Stimulated activated CD4-positive, alpha-beta T cell treated with anti-CD3 and anti-CD28 coated beads, Interleukin-12 subunit alpha, Interleukin-12 subunit beta, amount 100 ng/mL, for 24 hours (primary cell): ENCODE measurements at places on chromosomes 4 and X.

DNA sequence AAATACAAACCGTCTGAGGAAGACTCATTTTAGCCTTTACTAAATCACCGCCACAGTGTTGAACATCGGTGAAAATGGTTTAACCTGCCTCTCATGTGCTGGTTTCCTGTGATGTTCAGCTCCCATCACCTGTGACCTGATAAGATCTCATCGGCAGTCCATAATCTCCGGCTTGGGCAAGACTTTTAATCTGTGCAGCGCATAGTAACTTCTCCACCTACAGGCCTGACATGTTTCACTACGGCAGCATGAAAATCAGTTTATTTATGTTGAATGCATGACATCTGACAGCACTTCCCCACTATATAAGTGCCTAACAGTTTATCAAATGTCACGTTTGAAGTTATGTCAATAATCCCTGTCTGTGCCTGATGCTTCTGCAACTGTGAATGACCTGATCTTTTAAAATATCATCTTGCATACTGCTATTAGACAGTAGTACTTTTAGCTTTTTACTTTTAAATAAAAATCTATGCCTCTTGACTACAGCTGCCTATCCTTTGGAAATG lies 1919.8 kb upstream of the AGA start:
- no peak for DNase-seq

DNA sequence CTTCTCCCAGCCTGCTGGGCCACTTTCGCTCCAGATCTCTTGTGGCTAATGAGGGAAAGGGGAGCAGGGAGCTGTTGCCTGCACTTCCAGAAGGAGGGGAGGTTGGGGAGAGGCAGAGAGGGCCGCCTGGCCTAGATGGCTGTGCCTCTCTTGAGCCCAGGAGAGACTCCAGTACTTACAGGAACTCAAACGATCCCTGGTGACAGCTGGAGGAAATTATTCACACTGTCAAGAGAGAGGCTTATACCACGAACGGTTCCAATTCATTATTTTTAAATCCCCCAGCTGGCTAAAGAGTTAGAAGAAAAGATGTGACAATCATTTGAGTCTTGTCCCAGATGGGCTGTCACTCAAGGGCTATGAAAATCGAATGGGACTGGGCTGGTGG lies 96.1 kb downstream of the PHKA2 start:
- DNase-seq: no peak

- no peak for DNase-seq
Observed at GRCh38 chr4:53618321-53618720, 27.0 kb upstream of the LNX1 start.

GRCh38 chrX:132206259-132206658 lies 13.0 kb downstream of the RAP2C start:
- no peak for DNase-seq

DNA sequence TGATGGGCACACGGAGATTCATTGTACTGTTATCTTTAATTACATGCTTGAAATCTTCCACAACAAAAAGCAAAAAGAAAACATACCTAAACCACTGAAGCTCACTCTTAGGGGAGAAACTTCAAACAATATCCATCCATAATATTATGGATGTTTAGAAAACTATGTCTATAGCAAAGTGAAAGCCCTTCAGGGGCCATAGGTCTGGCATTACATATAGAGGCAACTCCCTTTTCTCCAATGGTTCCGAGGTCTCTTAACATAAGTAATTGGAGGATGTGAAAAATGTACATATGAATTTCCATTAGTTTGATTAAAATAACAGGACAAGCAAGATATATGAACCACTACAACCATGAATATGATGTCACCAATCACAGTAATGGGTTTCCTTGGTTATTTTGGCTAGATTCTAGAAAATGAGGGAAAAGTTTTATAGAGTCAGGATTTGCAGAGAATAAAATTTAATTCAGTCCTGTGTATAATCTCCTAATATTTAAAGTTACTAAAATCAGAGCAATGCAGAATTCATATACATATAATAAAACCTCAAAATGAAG lies 10.8 kb downstream of the UGDH start:
- no peak for DNase-seq

DNA sequence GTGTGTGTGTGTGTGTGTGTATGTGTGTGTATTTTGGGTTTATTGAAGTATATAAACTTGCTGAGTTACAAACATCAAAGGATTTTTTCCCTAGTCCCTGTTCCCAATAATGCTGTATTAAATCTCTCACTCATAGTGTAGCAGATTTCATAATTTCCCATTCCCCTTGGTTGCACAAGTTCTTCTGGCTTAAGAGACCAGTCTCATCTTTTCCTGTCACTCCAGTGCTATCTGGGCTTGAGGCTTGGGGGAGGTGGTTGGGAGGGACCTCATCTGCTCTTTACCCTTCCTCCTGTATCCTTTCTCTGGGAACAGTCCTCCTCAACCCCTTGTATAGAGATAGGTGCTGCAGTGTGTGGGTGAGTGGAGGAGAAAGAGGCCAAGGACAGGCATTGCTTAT lies 285.4 kb upstream of the BOD1L1 start:
- no peak for DNase-seq

DNA sequence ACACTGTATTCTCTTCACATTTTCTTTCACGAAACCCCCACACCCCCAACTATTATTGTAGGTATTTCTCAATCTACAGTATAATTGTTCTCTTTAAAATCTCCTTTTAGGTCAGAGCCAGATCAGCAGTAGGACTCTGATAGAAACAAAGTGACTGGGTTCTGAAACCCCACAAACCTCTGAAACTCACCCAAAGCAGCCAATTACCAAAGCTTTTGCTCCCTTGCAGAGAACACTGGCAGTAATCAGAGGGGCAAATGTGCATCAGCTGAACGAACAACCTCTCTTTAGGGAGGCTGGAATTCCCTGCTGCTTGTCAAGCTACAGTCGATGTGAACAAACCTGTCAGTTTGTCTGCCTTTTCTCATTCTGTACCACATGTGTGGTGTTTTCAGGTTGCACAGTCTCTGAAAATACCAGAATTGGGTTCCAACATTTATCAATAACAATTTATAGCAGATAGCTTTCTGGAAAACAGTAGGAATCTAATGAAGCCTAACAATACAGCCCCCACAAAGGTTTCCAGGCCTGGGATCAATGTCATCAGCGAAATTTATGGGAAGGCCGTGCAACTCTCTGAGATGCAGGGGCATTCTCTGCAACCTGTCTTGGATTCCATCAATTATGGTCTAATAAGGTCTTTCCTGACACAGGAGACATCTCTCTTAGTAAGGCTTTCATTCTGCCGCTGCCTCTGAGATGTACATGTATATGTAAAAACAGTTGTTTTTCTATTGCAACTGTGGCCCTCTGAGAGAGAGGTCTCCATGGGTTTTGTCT lies 395.9 kb downstream of the GPAT3 start:
- no peak for DNase-seq

DNA sequence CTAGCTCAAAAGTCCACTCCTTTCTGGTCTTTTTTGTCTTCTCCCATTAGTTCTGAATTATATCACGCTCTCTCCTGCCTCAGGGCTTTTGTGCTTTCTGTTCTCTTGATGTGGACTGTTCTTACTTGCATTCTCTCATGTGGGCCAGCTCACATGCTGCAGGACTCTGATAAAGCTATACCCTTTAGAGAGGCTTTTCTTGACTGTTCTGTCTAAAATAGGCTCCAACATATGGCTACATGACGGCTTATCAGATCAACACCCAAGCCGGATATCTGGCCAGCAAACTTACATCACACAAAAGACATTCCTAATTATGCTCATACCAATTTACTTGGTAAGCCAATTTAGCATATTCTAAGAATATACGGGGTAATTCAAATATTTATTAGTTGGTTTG lies 1494.5 kb downstream of the TECRL start:
- DNase-seq: no peak

DNA sequence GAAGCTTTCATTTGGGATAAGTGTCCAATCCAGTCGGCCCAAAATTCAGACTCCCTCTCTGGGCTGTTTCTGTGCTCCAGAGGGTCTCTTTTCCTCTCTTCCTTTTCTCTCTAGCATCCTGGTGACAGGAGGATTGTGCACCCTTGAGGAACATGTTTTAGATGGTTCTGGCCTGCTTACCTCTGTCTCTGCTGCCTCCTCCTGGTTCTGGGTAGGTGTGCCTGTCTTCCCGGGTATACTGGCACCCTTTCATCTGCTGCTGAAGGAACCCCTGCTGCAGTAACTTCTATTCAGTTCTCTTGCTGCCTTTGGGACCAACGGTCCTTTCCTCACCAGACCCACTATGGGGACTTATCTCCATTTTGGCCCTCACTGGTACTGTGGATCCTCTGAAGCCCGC lies 53.2 kb downstream of the HMGB2 start:
- no peak for DNase-seq

DNA sequence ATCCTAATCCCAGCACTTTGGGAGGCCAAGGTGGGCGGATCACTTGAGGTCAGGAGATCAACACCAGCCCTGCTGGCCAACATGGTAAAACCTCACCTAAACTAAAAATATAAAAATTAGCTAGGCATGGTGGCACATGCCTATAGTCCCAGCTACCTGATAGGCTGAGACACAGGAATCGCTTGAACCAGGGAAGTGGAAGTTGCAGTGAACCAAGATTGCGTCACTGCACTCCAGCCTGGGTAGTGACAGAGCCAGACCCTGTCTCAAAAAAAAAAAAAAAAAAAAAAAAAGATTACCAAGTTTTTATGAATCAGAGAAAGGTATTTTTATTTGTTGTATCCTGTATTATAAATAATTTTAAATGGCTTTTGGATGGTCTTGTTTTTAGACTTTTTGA lies 15.1 kb downstream of the TRAPPC11 start:
- DNase-seq: no peak

GRCh38 chrX:45903781-45904201 lies 641.4 kb downstream of the ZNF674 start:
- DNase-seq: no peak

GRCh38 chr4:95050980-95051701 lies 293.4 kb downstream of the BMPR1B start:
- DNase-seq: no peak

- no peak for DNase-seq
Observed at GRCh38 chr4:41455206-41455605, 82.8 kb upstream of the LIMCH1 start.

- DNase-seq: no peak
Observed at GRCh38 chrX:106716004-106716403, 10.5 kb upstream of the RNF128 start.

GRCh38 chrX:69029771-69030170 lies 135.5 kb downstream of the PJA1 start:
- DNase-seq: no peak
